Renal cortex interstitium (tissue), 15 donors: ENCODE measurements at places on chromosomes 7 and 10. TPM values are rescaled to one million over a fixed set of nuclear protein-coding genes. Genes with fewer than 3 reads are reported as not detected.

GRCh38 chr7:28739826-28740225, 218.3 kb downstream of the TRIL start:
- DNase-seq: no peak

The PUS7 gene
- polyA plus RNA-seq: 19.2 TPM

The AP1S1 gene
- 73.4 TPM for polyA plus RNA-seq

The CLDN3 gene
- polyA plus RNA-seq: 54.1 TPM

- DNase-seq: no peak
Observed at GRCh38 chr10:21961847-21962246, 41.7 kb downstream of the DNAJC1 start.

The GPRIN2 gene
- 3.1 TPM for polyA plus RNA-seq

DNA sequence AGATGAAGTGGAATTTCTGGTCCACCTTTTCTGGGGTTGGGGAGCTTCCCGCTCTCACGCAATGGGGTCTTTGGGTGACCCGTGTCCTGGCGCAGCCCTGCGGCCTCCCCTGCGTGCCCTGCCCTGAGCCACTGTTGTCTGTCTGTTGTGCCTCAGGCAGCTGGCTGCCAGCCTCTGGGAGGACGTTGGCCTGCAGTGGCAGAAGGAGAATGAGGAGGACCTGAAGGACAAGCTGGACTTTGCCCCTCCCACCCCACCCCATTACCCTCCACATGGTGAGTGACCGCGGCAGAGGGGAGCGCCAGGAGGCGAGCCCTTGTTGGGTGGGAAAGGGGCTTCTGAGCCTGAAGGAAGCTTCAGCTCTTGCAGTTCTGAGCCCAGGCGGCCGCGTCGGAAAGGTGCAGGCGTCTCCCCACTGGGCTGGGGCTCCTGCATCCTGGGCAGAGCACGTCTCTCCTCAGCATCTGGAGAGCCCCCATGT, 14.2 kb upstream of the PRKAR1B start:
- DNase-seq: no peak
